ENCODE measurements at places on chromosomes 1 and 21.

GRCh38 chr1:56045477-56045876 lies 533.9 kb downstream of the PLPP3 start:
- H3K36me3 ChIP-seq: no peaks in the 10 kb centered on the region
- H3K4me3 ChIP-seq: no peak overlapping the region
- DNase-seq: no peak
- no peaks in the 10 kb centered on the region for H3K4me1 ChIP-seq
- no peaks in the 10 kb centered on the region for H3K27me3 ChIP-seq
- no peak overlapping the region for H3K27ac ChIP-seq

DNA sequence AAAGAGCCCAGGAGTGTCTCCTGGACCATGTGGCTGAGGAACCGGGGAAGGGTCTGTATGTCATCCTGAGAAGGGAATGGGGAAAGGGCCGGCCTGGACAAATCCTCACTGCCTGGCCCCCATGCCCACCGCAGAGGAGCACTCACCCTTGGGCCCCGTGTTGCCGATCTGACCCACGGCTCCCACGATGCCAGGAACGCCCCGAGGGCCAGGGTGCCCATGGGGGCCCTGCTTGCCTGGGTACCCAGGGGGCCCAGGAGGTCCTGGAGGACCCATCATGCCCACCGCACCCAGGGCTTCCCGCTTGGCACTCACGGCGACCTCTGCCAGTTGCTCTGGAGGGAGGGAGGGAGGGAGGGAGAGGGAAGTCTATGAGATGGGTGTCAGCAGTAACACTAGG lies 14.6 kb downstream of the COL9A2 start:
- no peaks in the 10 kb centered on the region for H3K27me3 ChIP-seq
- H3K4me1 ChIP-seq: no peaks in the 10 kb centered on the region
- no peak overlapping the region for H3K4me3 ChIP-seq
- DNase-seq: no peak

- no peaks in the 10 kb centered on the region for H3K4me1 ChIP-seq
- H3K27me3 ChIP-seq: no peaks in the 10 kb centered on the region
- no peak for DNase-seq
- H3K36me3 ChIP-seq: no peaks in the 10 kb centered on the region
- no peak overlapping the region for H3K4me3 ChIP-seq
Measured at GRCh38 chr1:233372218-233373120, 44.9 kb downstream of the MAP3K21 start.

- peaks cover 4% of the 10 kb centered on the region for H3K27me3 ChIP-seq
- DNase-seq: no peak
- no peaks in the 10 kb centered on the region for H3K4me1 ChIP-seq
- no peak overlapping the region for H3K4me3 ChIP-seq
- no peak overlapping the region for H3K27ac ChIP-seq
- no peaks in the 10 kb centered on the region for H3K36me3 ChIP-seq
Measured at GRCh38 chr1:175812936-175813335, 69.5 kb upstream of the TNR start.

GRCh38 chr1:214445831-214446614 lies 105.4 kb downstream of the PTPN14 start:
- H3K36me3 ChIP-seq: peaks cover 18% of the 10 kb centered on the region
- peaks cover 72% of the 10 kb centered on the region for H3K4me1 ChIP-seq
- no peaks in the 10 kb centered on the region for H3K27me3 ChIP-seq
- H3K27ac ChIP-seq: peak overlapping the region; percentile 90
- no peak for DNase-seq

DNA sequence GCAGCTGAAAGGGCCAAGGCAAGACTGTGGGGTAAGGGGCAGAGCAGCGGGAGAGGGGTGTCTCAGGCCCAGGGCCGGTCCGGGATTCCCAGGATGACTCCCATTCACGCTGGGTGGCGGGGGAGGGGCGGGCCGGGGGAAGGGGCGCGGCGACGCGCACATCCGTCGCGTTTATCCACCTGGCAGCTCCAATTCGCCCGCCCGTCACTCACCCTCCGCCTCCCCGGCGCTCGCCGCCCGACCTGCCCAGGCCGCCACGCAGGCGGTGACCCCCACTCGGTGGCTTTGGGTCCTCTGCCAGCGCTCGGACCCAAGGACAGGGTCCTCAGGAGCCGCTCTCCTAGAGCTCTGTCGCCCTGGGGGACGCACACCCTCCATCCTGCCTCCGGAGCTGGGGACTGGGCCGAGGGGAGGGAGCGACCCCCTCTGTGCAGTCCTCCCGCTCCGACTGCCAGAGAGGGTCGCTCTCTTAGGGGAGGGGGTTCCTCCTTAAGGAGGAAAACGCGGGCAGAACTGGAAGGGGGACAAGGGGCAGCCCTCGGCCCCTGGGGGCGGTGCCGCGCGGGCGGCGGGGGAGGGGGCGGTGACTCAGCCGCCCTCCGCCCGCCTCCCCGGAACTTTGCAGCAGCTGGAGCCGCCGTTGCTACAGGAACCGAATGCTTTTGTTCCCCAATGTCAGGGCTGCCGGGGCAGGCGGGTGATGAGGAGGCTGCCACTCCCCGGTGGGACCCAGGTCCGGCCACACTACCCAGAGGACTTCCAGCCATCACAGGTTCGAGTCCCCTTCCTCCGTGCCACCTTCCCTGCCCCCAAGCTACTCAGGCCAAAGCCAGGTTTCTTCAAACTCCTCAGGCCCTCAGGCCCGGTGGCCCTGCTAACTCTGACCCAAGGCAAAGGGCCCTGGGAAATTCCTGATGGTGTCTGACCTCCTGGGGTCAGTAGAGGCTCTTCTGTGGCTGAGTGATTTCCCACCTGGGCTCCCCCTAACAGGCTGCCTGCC lies 3.4 kb downstream of the ADGRB2 start:
- H3K27ac ChIP-seq: no peak overlapping the region
- H3K27me3 ChIP-seq: peaks cover 50% of the 10 kb centered on the region
- H3K4me1 ChIP-seq: peaks cover 25% of the 10 kb centered on the region
- no peaks in the 10 kb centered on the region for H3K36me3 ChIP-seq

GRCh38 chr1:243844186-243844585 lies 5.9 kb downstream of the AKT3 start:
- no peak overlapping the region for H3K27ac ChIP-seq
- H3K4me3 ChIP-seq: no peak overlapping the region
- peaks cover 7% of the 10 kb centered on the region for H3K27me3 ChIP-seq
- peaks cover 6% of the 10 kb centered on the region for H3K36me3 ChIP-seq
- no peak for DNase-seq

DNA sequence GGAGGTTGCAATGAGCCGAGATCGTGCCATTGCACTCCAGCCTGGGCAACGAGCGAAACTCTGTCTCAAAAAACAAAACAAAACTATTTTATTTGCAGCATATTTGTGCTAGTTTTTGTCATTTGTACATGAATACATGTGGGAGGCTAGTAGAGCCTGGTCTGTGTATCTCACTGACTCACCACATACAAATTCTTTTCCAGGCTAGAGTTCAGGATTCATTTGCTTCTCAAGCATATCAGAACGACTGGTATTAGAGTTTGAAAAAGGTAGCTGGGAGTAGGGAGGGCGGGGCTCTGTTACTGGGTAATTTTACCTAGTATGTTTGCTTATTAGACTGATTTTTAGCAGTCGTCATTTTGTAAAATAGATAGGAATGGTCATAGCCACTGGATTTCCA lies 4.5 kb upstream of the TOR3A start:
- H3K27ac ChIP-seq: no peak overlapping the region
- DNase-seq: no peak
- H3K27me3 ChIP-seq: no peaks in the 10 kb centered on the region
- peaks cover 4% of the 10 kb centered on the region for H3K36me3 ChIP-seq

- DNase-seq: no peak
- H3K27me3 ChIP-seq: no peaks in the 10 kb centered on the region
- H3K27ac ChIP-seq: peak overlapping the region; percentile 77
Measured at GRCh38 chr1:221069178-221069903, 190.1 kb downstream of the HLX start.

DNA sequence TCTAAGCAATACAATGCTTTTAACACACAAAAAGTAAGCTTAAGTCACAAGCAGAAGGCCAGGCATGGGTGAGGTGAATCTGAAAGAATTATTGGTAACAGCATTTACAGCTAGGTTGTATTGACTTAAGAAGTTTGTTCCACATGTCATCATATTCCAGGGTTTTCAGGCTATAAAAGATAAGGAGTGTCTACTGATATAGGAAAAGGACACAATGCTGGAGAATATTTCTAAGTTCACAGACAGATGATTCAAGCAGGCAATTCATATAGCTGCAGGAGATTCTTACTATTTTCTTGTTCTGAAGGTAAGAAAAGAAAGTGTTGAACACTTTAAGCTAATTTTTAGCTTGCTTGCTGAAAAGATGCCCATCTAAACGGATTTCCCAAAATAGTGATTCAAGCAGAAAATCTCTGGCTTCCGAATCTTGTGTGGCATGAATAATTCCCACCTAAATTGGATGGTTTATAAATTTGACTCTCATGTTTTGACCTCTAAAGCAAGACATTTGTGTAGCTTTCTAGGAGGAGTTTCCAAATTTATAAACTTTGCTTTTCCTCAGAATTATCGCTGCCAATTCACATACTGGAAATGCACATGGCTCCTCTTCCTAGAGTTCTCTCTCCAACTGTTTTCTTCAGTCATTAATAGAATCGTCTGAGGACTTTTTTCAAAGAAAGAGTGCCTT lies 95.6 kb upstream of the LBR start:
- H3K4me3 ChIP-seq: no peak overlapping the region
- H3K36me3 ChIP-seq: no peaks in the 10 kb centered on the region

DNA sequence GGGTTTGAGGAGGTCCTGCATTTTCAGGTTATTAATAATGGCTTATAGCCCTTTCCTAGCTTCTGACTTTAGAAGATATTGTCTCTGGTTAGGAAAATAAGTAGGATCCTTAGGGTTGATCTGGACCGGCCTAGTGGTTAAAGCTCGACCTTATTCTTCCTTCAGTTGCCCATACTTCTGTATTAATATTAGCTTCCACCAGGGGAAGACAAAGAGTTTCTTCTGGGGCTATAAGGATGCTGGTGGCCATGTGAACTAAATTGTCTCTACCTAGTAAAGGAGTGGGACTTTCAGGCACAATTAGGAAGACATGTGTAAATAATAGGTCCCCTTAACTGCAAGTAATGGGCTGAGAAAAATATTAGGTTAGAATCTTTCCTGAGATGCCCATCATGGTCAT lies 20.6 kb upstream of the FCGR2A start:
- DNase-seq: no peak
- peaks cover 33% of the 10 kb centered on the region for H3K27me3 ChIP-seq
- H3K27ac ChIP-seq: no peak overlapping the region

GRCh38 chr1:27520651-27521050 lies 30.7 kb upstream of the WASF2 start:
- peak overlapping the region; percentile 66 for H3K27ac ChIP-seq
- H3K36me3 ChIP-seq: no peaks in the 10 kb centered on the region
- peak overlapping the region; percentile 40 for H3K4me3 ChIP-seq
- no peaks in the 10 kb centered on the region for H3K27me3 ChIP-seq
- DNase-seq: no peak

DNA sequence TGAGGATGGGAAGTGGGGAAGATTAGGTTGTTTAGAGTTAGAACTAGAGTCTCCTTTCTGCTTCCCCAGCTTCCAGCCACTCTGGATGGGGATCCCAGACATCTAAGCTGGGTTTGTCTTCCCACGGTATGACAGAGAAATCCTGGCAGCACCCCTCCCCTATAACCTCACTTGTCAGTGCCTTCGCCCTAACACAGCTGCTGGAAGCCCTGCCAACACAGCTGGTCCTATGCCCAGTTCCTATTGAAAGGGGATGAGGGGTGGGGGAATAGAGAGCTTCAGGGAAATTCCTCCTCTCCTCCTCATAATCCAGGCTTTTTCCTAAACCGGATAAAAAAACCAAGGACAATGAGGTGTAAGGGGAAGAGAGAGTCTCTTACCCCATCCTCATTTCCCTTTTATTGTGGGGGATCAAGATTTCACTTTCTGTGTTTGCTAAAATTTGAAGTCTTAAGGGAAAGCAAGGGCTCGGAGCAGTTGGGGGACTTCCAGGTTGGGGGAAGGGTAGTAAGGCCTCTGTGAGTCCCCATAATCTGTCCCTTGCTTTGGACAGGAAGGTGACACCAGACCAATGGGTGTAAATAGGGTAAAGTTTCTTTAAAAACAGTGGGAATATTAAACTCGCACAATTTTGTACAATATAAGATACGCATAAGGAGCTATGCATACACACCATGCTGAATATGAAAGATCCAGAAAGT lies 590 bp downstream of the TMOD4 start:
- H3K4me1 ChIP-seq: no peaks in the 10 kb centered on the region
- peaks cover 40% of the 10 kb centered on the region for H3K36me3 ChIP-seq
- no peak overlapping the region for H3K4me3 ChIP-seq
- DNase-seq: no peak
- H3K27ac ChIP-seq: no peak overlapping the region
- H3K27me3 ChIP-seq: no peaks in the 10 kb centered on the region

- DNase-seq: no peak
- H3K36me3 ChIP-seq: peaks cover 4% of the 10 kb centered on the region
- no peak overlapping the region for H3K4me3 ChIP-seq
- H3K27me3 ChIP-seq: peaks cover 73% of the 10 kb centered on the region
- peaks cover 7% of the 10 kb centered on the region for H3K4me1 ChIP-seq
- peak overlapping the region; percentile 23 for H3K27ac ChIP-seq
Measured at GRCh38 chr1:119002028-119002686, 14.0 kb upstream of the TBX15 start.

GRCh38 chr1:246483569-246483933 lies 23.5 kb downstream of the SMYD3 start:
- H3K36me3 ChIP-seq: peaks cover 2% of the 10 kb centered on the region
- no peak for DNase-seq
- H3K4me1 ChIP-seq: peaks cover 16% of the 10 kb centered on the region
- H3K27me3 ChIP-seq: no peaks in the 10 kb centered on the region
- no peak overlapping the region for H3K27ac ChIP-seq

- H3K27me3 ChIP-seq: peaks cover 11% of the 10 kb centered on the region
- H3K27ac ChIP-seq: no peak overlapping the region
- no peaks in the 10 kb centered on the region for H3K36me3 ChIP-seq
- no peak overlapping the region for H3K4me3 ChIP-seq
- DNase-seq: no peak
- no peaks in the 10 kb centered on the region for H3K4me1 ChIP-seq
Measured at GRCh38 chr1:117146072-117146471, 24.5 kb upstream of the TRIM45 start.

DNA sequence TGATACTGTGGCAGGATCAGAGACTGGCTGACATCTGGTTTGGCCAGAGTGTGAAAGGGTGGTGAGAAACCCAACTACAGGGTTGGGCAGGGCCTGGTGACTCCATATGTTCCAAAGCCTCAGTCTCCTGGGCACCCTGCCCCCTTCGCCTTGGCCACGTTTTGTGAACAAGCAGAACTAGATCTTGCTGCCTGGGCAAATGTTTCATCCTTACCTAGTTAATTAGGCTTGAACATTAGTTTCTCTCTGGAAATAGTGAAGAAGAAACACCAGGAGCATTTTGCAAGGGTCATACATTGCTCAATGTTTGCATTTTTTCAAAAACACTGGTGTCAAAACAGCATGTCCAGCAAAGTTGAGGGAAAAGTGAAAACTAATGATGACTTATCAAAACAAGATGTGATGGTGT lies 60.5 kb downstream of the MAP3K7CL start:
- no peaks in the 10 kb centered on the region for H3K36me3 ChIP-seq
- no peak overlapping the region for H3K4me3 ChIP-seq
- H3K27ac ChIP-seq: no peak overlapping the region
- H3K27me3 ChIP-seq: peaks cover 1% of the 10 kb centered on the region
- DNase-seq: no peak

DNA sequence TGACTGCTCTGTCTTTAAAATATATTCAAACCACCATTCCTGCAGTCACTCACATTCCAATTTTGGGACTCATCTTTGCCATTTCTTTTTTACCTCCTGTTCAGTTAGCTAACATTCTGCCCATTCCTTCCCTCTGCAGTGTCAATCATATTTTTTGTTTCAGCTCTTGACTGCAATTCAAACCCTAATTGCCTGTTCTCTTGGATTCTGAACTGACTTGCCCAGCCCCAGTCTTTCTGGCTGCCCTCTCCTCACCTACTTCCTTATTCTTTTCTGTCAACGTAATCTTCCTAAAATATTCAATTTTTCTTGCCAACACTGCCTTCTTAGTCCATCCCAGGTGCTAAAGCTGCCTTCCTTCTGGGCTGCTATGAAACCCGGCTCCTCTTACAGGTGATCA lies 6.1 kb downstream of the PRDM2 start:
- H3K27me3 ChIP-seq: no peaks in the 10 kb centered on the region
- peaks cover 50% of the 10 kb centered on the region for H3K4me1 ChIP-seq
- H3K4me3 ChIP-seq: no peak overlapping the region
